HTR-8/SVneo (cell line): ENCODE measurements at places on chromosomes 2 and 18.
A peak's percentile ranks its signal among the peaks of the same experiment; 100 is the strongest.

DNA sequence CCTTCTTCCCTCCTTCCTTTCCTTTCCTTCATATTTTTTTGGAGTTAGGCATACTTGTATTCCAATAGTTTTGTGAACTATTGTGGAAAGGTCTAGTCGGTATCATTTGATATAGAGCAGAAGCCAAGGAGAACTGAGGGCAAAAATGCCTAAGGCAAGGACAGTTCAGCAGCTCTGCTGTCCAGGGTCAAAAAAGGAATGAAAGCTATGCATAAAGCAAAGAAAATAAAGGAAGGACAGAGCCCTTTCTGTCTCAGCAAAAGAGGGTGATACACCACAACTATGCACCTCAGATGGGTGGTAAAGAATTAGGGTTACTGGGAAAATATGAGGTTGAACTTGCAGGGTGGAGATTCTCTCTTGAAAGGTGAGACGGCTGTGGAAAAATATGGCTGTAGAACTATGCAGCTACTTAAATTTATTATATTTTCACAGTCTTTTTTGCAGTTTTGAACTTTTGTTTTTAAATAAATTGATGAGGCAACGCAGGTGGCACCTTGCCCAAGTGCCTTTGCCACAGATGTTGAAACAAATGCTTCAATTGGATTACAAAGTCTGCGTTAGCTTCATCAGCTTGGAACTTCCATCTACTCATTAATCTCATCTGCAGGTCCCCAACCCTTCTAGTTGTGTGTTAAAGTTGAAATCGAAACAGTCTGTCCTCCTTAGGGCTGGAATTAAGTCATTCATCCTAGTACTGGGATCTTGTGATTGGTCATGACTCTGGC is 20.8 kb downstream of the LHCGR start:
- DNase-seq: no peak

DNA sequence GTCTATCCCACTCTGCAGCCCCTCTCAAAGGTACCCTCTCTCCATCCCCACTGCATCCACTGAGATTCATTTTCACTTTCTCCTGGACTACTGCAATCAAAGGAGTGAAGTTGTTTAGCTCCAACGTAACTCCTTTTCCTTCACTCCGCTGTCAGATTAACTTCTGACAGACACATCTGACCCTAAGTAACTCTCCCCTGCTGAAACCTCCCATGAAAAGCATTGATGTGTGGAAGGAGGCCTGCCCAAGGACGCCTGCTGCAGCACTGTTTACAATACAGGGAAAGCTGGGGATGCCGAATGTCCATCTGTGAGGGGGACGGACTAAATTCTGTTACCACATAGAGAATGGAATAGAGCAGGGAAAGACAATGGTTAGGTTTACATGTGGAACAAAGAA is 114.8 kb downstream of the TMEM163 start:
- DNase-seq: no peak

DNA sequence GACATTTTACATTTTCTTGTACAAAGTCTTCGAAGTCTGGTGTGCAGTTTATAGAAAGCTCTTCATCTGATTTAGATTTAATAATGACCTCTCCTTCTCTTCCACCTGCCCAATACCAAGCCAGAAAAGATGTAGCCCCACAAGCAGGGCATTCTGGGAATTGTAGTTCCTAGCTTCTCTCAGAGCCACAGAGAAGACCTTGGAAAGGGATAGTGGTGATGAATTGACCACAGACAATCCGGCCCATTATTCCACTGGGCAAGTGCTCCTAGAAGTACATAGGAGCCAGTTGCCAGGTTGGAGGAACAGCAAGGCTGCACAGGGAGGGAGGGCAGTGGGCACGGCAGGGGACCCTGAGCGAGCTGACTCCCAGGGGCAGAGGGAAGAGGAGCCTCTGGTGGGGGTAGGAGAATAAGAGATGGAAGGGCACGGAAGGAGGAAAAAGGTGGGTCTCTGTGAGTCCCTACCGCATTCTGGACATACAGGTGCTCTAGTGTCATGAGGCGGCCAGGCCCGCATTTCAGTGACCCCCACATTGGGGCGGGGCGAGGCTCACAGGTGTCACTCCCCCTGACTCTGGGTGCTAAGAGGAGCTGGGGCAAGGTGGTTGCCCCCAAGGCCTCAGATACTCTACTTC is 152.5 kb upstream of the HAAO start:
- DNase-seq: no peak

DNA sequence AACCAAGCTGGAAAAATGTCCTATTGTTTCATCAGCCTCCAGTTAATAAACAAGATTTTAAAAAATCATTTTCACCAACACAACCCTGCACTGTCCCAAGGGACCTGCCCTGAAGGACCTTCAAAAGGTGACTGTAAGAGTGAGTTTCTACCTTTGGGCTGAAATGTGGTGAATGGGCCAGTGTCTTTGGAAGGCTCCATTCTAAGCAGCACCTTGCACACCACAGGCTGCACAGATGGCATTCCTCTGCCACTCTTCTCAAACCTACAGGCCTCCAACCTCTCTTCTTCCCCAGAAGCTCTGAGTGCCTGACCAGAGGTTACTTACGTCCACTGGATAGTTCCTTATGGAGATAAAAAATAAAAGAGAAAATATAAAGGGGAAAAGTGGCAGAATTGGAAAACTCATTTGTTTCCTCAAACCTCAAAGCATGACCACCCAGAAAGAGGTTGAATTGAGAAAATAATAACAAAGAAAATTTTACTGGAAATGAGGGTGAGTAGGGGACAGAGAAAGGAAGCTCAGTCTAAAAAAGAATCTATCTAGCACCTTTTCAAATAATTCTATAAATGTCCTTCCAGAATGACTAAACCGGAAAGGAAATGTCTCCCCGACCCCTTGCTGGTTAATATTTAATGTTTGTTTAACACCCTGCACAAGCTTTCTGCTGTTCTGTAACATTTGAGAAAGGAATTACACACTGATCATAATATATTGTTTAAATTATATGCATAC is 175.7 kb downstream of the METTL4 start:
- no peak for DNase-seq

DNA sequence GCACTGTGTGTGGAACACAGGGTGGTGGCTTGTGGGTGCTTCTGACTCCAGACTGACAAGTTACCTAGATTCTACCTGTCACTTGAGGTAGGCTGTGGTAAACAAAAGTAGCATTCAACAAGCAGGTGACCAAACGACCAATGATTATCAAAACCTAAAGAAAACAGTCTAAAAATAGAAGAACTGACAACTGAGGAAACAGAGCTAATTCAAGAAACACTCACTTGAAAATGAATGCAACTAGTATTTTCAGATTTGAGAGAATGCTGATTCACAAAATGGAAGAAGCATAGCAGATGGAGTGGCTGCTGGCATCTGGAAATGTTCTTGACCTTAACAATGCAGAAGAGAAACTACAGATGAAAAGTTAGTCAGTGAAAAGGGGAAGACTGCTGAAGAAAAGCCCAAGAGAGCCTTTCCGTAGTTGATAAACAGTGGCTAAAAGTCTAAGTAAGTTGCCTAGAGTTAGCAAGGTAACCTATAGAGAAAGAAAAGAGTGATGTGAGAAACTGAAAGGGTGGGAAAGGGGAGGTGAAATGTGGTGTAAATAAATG is 170.4 kb downstream of the NCK2 start:
- no peak for DNase-seq

DNA sequence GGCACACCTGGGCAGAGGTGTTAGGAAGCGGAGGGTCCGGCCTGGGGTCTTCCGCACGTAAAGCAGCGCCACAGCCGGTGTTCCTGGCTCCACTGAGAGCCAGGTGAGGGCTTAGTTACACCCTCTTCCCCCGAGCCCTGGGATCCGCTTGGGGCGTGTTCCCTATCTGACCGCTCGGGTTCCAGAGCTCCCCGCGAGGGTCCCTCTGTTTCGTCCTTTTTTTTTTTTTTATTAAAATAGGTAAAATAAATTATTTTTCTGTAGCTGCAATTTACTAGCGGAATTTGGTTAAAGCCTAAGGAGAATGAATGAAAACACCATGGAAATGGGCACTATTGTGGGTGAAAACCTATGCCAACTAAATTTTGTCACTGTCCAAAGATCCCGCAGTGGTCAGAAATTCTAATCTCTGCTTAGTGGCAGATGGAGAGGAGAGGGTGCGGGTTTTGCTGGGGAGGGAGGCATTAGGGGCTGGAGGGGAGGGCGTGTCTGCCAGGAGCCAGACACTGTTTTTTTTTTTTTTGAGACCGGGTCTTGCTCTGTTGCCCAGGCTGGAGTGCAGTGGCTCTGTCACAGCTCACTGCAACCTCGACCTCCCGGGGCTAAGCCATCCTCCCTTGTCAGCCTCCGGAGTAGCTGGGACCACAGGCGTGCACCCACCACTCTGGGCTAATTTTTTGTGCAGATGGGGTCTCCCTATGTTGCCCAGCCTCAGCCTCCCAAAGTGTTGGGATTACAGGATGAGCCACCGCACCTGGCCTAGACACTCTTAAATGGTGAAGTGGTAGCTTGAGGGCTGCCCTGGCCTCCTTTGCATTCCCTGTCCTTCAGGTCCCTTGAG is 834 bp downstream of the PDCL3 start:
- no peak for DNase-seq

DNA sequence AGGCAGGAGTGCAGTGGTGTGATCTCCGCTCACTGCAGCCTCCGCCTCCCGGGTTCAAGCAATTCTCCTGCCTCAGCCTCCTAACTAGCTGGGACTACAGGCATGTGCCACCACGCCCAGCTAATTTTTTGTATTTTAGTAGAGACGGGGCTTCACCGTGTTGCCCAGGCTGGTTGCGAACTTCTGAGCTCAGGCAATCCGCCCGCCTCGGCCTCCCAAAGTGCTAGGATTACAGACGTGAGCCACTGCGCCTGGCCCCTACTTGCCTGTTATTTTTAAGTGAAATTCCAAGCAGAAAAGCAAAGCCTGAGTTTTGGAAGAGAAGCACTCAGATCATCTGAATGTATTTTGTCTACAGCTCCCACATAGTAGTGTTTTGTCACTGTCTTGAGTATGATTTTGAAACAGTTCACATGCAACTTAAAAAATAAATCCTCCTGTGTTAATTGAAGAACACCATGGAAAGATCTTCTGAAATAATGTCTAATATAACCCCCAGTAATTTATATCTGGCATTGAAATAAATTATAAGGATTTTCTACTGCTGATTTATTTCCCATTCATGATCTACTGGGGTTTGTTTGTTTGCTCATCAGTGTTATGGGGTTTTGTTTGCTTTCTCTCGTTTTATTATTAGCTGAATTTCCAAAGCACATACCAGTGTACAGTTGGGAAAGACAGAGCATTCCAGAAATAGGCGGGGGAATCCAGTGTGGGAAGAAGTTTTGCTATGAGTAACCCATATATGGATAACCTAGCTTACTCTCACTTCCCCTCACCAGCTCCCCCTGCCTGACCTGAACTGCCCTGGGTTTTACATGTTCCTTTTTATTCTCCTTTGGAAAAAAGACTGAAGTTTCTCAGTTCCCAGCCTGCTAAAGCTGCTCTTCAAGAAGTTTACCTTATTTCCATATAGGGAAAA is 80.1 kb upstream of the MAP3K20 start:
- DNase-seq: peak; percentile 63

DNA sequence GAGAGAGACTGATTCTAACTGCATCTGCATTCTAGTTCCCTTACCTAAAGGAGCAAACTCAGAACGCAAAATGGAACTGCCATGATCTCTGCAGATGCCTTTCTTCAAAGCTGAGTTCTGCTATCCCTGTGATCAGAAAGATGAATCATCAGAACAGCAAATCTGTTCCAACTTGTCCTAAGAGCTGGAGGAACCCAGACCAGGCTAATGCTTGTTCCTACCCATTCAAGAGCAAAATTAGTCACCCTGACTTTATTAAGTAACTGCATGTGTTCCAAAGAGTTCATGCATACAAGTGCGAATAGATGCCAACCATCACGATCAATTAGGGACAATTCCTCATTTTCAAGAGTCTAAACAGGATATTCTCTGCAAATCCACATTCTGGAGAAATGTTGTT is 46.5 kb downstream of the MBP start:
- DNase-seq: no peak

DNA sequence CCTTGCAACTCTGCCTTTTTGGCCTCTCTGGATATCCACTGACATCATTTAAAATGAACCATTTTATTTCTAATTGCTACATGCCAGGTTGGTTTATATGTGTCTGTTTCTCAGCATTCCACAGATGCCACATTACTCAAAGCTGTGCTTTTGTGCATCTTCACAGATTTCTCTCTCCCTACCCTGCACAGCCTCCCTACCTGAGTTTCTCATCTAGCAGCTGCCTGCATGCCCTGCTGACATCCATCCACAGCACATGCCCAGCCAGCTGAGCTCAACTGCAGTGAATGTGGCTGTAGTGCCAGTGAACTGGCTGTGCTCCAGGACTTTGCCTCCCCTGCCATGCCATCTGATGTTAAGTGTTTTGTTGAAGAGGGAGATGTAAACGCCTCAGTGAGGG is 44.5 kb downstream of the PKP4 start:
- DNase-seq: no peak

DNA sequence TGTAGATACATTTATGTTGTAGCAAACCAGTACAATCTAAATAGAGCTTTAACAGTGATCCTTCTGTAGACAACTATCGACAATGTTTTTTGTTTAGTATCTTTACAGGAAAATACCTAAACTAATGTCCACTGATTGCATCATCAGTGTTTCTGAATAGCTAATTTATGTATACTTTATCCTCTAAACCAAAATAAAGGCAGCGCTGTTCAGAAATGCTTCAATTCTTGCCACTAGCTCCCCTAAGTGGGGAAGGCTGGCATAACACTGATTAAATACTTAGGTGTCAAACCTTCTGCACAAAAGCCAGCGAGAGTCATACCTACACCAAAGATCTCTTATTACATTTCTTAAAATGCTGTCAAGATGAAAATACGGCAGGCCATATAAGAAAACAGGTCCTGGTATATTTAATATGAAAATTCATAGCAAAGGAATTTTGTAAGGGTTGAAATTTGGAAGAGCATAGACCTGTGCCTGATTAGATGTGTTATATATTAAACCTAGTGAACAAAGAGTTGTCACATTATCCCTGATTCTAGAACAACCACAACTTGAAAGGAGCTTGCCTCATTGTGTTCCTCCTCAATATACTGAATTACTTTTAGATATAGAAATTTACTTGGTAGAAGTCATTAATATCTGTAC is 1693.4 kb upstream of the SLC39A10 start:
- DNase-seq: peak; percentile 5

- peak; percentile 18 for DNase-seq
Measured at GRCh38 chr18:36284671-36285295, 12.7 kb upstream of the FHOD3 start.

GRCh38 chr2:220442012-220442411 is 814.6 kb downstream of the SLC4A3 start:
- no peak for DNase-seq
